Activated naive CD8-positive, alpha-beta T cell treated with anti-CD3 and anti-CD28 coated beads for 36 hours (primary cell): ENCODE measurements at places on chromosomes 12 and 14. TPM values are rescaled to one million over a fixed set of nuclear protein-coding genes. Genes with fewer than 3 reads are reported as not detected.

The PNMA1 gene
- total RNA-seq = 26.6 TPM

The ZFYVE26 gene
- 20.0 TPM for total RNA-seq

The ABHD12B gene
- total RNA-seq = not detected

The APOF gene
- total RNA-seq = not detected

DNA sequence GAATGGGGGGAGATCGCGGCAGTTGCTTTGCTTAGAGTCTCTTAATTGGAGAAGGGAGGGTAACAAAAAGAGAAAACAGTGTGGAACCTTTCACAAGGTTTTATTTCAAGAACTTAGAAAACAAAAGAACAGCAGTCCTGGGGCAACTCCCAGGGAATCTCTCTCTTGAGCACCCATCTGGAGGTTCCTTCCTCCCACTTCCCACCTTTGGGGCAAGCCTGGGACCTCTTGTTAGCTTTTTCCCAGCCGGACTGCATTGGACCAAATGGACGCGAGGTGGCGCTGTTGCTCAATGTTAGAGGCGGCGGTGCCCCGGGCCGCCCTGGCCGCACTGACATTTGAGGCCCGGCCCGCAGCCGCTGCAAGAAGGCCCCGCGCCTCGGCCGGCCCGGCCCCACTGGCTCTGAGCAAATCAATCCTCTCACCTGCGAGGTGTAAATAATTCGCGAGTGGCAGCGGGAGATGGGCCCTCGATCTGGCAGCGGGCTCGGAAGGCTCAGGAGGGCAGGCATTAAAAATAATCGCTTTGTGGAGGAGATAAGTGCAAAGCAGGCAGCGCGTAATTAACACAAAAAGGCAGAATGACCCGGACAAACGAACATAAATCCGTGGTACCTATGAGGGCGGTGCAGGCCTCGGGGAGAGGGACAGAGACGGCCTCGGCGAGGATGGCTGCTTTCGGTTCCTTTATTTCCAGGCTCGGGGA lies 2.8 kb upstream of the HOXC8 start:
- peaks cover 99% of the 10 kb centered on the region for H3K27me3 ChIP-seq
- DNase-seq = peak; percentile 78
- H3K4me1 ChIP-seq = peaks cover 23% of the 10 kb centered on the region

DNA sequence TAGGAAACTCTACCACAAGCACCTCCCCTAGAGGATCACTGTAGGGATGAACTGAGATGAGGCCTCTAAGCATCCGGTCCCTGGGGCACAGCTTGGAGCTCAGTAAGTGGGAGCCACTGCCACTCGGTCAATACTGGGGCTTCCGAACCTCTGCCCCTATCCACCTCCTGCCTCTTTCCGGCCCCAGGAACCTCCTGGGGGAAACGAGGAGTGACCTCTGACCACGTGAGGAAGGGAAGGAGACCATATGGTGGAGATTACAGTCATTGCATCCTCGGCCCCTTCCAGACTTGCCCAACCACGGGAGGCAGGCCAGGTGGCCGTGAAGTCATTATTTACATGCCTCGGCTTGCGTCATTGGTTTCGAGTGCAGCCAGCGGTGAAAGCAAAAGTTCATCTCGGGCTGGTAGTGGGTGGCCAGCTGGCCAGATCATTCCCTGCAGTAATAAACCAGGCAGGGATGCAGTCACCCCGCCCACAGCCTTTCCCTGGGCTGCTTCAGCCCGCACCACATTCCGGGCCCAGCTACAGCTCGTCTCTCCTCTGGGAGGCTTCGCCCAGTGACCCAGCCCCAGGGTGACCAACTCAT lies 65.4 kb downstream of the C14orf132 start:
- DNase-seq = no peak
- H3K4me3 ChIP-seq = no peak overlapping the region

DNA sequence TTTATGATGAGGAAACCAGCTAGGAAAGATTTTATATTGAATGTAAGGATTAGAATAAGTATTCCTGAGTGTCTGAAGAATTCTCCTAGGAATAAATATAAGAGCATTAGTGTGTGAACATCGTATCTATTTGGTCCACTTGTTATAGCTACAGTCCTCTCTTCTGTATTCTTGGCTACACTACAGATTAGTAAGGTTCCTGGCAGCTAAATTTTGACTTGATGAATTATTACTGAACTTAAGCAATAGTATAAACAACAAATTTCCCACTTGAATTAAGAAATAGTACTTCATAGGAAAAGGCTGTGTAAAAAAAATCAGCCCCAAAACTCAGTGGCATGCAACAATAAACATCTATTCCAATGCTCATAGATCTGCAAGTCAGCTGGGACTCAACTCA lies 138.4 kb upstream of the G2E3 start:
- peaks cover 17% of the 10 kb centered on the region for H3K27me3 ChIP-seq
- no peak for DNase-seq
- no peaks in the 10 kb centered on the region for H3K4me1 ChIP-seq
- no peak overlapping the region for H3K27ac ChIP-seq
- H3K4me3 ChIP-seq = no peak overlapping the region

GRCh38 chr14:64391113-64391725 lies 3.1 kb downstream of the MTHFD1 start:
- peak overlapping the region; percentile 43 for H3K4me3 ChIP-seq
- H3K27ac ChIP-seq = no peak overlapping the region
- H3K4me1 ChIP-seq = peaks cover 49% of the 10 kb centered on the region
- no peaks in the 10 kb centered on the region for H3K27me3 ChIP-seq
- no peak for DNase-seq
- peaks cover 57% of the 10 kb centered on the region for H3K36me3 ChIP-seq

GRCh38 chr12:109433618-109434017 lies 43.5 kb downstream of the KCTD10 start:
- H3K27me3 ChIP-seq = no peaks in the 10 kb centered on the region
- H3K27ac ChIP-seq = no peak overlapping the region
- no peak for DNase-seq
- no peak overlapping the region for H3K4me3 ChIP-seq

DNA sequence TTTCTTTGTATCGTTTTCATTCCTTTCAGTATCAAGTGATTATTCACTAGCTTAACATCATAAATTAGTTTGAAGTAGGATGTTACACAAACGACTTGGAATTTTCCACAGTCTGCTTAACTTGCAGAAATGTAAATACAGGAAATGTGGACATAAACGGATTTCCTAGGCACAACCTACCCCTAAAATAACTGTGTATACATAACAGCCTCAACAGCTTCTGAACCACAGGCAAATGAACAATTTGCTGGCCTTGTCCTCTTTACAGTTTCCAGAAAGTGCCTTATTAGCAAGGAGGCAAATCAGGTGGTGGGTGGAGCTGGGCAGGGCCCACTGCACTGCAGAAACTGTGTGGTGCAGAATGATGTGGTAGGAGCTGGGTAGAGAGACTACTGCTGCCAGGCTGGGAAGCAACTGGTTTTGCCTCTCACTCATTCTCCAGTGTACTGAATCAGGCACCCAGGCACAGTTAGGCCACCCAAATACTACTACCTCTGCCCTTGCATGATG lies 14.1 kb downstream of the DRAM1 start:
- peaks cover 6% of the 10 kb centered on the region for H3K36me3 ChIP-seq
- H3K4me3 ChIP-seq = no peak overlapping the region
- H3K27me3 ChIP-seq = no peaks in the 10 kb centered on the region
- H3K4me1 ChIP-seq = peaks cover 2% of the 10 kb centered on the region

DNA sequence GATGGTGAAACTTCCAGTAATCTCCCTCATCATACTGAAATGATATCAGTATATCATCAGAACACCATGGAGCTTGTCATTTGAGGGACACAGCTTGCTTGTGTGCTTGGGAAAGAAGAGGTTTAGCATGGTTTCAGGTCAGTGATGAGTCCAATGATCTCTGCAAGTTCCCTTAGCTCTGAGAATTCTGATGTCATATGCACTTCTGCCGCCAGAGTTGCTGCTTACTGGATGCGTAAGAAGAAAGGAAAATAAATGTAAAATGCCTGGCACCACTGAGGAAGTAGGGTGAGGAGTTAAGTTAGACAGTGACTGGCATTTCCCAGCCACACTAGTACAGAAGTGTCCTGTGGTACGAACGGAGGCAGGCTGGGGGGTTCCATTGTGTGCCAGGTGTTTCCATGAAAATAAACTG lies 22.6 kb downstream of the PRKCH start:
- H3K36me3 ChIP-seq = peaks cover 67% of the 10 kb centered on the region
- H3K27me3 ChIP-seq = no peaks in the 10 kb centered on the region
- peaks cover 92% of the 10 kb centered on the region for H3K4me1 ChIP-seq
- peak; percentile 38 for DNase-seq
- H3K4me3 ChIP-seq = peak overlapping the region; percentile 86
- H3K27ac ChIP-seq = peak overlapping the region; percentile 95

- no peaks in the 10 kb centered on the region for H3K36me3 ChIP-seq
- no peak overlapping the region for H3K4me3 ChIP-seq
- H3K27ac ChIP-seq = no peak overlapping the region
- no peaks in the 10 kb centered on the region for H3K4me1 ChIP-seq
Measured at GRCh38 chr12:118884226-118884625, 97.1 kb upstream of the SRRM4 start.

GRCh38 chr14:41817626-41818025 lies 210.9 kb downstream of the LRFN5 start:
- no peak for DNase-seq
- H3K36me3 ChIP-seq = no peaks in the 10 kb centered on the region
- no peak overlapping the region for H3K27ac ChIP-seq
- no peaks in the 10 kb centered on the region for H3K27me3 ChIP-seq

GRCh38 chr14:55136885-55137786 lies 8.1 kb downstream of the LGALS3 start:
- H3K27me3 ChIP-seq = peaks cover 9% of the 10 kb centered on the region
- DNase-seq = no peak
- peaks cover 14% of the 10 kb centered on the region for H3K36me3 ChIP-seq
- H3K4me3 ChIP-seq = no peak overlapping the region

GRCh38 chr14:50001999-50002925 lies 109.4 kb downstream of the ARF6 start:
- peaks cover 2% of the 10 kb centered on the region for H3K36me3 ChIP-seq
- H3K4me3 ChIP-seq = peak overlapping the region; percentile 84
- H3K27ac ChIP-seq = peak overlapping the region; percentile 98
- peaks cover 53% of the 10 kb centered on the region for H3K4me1 ChIP-seq
- H3K27me3 ChIP-seq = no peaks in the 10 kb centered on the region

DNA sequence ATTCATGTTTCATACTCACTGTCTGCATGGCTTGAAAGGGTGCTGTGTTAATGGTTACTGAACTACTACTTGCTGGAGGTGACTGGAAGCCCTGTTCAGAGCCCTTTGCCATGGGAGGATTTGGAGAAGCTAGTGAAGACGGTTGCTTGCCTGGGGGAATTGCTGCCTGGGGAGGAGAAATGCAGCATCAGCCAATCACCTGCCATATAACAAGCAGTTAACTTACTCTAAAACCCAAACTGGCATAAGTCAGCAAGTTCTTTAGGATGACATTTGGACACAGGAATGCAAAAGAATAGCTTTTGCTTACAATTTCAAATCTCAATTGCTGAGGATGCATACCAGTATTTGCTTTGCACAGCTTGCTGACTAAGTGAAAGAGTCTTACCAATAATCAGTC lies 23.4 kb upstream of the IPO8 start:
- H3K36me3 ChIP-seq = no peaks in the 10 kb centered on the region
- no peak overlapping the region for H3K4me3 ChIP-seq
- DNase-seq = no peak
- H3K27me3 ChIP-seq = no peaks in the 10 kb centered on the region
- no peaks in the 10 kb centered on the region for H3K4me1 ChIP-seq

GRCh38 chr14:74548881-74549280 lies 55.3 kb downstream of the ISCA2 start:
- no peaks in the 10 kb centered on the region for H3K36me3 ChIP-seq
- no peaks in the 10 kb centered on the region for H3K4me1 ChIP-seq
- H3K27ac ChIP-seq = no peak overlapping the region

DNA sequence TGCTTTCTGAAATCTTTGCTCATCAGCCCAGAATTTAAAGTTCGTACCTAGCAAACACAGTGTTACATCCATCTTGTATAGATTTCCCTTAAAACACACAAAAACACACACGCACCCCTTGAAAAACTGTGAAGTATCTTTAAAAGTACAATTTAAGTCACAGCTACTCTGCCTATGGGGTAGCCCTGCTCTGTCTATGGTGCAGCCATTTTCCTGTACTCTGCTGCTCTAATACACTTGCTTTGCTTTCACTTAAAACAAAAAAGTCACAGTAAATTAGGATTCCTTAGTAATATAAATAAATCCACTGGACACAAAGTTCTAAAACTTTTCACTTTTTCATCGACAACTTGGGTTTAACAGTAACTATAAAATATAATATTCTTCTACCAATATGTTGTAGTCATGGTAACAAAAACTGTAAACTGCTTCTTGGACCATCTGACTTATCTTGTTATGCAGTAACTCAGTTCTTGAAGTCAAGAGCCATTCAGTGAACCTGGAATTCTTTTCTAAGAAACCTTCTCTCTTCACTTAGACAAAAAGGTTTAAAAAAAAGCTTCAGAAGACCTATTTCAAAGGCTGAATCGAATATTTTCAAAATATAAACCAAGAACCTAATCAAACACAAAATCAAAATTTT lies 63.5 kb downstream of the MED13L start:
- H3K27ac ChIP-seq = no peak overlapping the region
- H3K27me3 ChIP-seq = no peaks in the 10 kb centered on the region
- peaks cover 78% of the 10 kb centered on the region for H3K4me1 ChIP-seq
- DNase-seq = no peak
- peaks cover 7% of the 10 kb centered on the region for H3K36me3 ChIP-seq

GRCh38 chr12:68175557-68176061 lies 16.1 kb upstream of the IFNG start:
- DNase-seq = peak; percentile 76
- peaks cover 73% of the 10 kb centered on the region for H3K4me1 ChIP-seq
- peaks cover 14% of the 10 kb centered on the region for H3K36me3 ChIP-seq
- H3K4me3 ChIP-seq = peak overlapping the region; percentile 56
- H3K27me3 ChIP-seq = no peaks in the 10 kb centered on the region
- peak overlapping the region; percentile 82 for H3K27ac ChIP-seq
